Skin of body (tissue), 3 donors: ENCODE measurements at places on chromosomes 4 and X.

- DNase-seq: no peak
These were observed 598.5 kb upstream of the PITX2 start for GRCh38 chr4:111221371-111221770.

DNA sequence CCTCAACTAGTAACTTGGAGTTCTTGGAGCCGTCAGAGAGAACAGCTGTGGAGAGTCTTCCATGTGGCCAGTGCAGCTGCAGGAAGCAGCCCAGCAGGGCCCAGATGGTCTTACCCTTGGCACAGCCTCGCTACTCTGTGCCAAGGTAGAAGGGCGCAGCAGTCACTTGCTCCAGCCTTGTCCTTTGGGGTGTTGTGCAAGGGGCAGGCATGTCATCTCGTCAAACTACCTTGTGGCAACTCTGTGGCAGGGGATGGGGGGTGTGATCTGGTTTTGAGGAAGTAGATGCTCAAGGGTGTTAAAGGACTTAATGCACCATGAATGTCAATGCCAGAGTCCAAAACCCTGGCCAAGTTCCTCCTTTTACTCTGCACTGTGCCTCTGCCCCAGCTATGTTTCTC, 34.2 kb upstream of the TBC1D14 start:
- no peak for DNase-seq

GRCh38 chrX:24478509-24478908, 13.4 kb downstream of the PDK3 start:
- DNase-seq: no peak

DNA sequence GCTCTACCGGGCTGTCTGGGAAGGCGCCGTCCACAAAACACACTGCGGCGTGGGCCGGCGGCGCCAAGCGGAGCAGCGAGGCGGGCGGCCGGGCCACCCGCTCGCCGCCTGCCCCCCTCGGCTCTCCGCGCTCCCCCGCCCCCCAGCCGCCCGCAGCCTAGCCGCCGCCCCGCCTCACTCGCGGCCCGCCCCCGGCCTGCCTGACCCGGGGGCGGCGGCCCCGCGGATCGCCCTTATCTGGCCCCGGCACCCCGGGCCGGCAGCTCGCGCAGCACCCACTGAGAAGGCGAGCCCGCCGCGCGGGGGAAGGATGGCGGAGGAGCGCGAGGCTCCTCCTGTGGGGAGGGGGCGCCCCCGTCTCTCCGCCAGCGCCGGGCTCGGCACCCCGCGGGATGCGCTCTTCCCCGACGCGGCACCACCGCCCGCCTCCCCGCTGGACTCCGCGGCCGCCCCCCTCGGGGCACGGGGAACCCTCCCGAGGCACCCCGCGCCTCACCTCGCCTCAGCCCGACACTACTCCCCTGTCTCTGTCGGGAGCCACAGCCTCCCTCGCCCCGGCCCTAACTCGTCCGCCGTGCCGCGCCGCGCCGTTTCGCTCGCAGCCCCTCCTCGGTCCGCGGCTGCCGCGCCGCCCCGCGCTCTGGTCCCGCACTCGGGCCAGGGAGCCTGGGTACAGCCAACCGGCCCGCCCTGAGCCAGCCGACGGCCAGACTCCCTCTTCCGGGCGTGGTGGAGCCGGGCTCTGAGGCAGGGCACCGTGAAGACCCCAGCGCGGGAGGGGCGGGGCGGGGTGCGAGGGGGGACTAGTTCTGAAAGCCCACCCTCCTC, 566 bp downstream of the ATP11C start:
- DNase-seq: no peak

- DNase-seq: no peak
These were observed 29.1 kb downstream of the STAG2 start for GRCh38 chrX:123990602-123991001.

DNA sequence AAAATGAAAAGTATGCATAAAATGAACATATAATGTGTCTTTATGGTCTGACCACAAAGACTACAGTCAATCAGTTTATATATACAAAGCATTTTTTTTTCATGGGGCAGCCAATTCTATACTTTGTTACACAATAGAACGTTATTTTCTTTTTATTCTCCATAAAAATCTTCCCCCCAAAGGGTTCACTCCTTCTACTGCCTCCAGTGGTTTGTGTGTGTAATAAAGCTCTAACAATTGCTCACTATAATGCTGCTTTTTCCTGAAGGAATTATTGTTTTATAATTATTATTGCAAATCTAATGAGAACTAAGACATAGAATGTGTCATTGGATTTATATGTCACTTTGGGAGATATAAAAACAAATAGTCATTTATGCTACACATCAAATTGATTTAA, 664.1 kb upstream of the PABPC4L start:
- no peak for DNase-seq

- DNase-seq: no peak
These were observed 166.9 kb upstream of the KLF3 start for GRCh38 chr4:38497121-38497520.

- DNase-seq: peak; percentile 3
These were observed 63.4 kb downstream of the SCML2 start for GRCh38 chrX:18291006-18291545.

GRCh38 chrX:118420462-118420861, 74.6 kb downstream of the WDR44 start:
- DNase-seq: no peak

DNA sequence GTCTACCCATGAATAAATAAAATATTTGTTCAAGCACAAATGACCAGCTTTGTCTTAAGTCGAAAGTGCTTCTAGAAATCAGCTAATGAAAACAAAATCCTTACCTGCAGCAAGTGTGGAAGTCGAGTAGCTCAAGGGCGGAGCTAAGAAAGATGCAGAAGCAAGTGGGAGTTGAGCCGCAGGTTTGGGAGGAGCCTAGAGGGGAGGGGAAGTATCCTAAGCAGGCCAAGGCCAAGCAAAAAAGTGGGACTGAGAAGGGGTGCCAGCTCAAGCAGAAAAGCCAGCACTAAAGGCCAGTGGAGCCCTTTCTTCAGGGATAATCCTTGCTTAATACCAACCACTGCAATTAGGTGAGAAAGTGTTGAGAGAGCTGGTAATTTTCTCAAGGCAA, 60.8 kb downstream of the DLG3 start:
- no peak for DNase-seq

DNA sequence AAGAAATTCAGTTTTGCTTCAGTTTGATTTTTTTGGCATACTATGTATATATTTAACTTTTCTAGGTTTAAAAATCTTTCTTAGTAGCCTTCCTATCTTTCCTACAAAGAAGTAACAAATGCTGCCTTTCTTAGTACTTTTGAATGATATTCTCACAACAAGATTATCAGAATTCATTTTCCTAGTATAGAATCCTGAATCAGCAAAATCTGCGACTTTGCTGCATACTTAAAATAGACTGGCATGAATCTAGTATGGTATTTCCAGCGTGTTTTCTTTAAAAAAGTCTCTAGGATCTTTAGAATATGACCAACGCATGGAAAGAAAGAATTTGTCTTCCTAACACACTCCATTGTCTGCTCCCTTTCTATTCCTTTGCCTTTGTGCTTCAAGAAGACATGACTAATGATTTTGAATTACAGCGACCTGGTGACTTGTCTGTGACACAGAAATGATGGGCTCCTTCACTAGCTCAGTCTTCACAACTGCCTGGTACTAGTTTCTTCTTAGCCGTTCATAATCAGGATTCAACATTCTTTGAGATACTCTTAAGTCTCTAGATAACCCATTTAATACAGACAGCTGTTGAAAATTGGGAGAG, 349.8 kb downstream of the PPARGC1A start:
- no peak for DNase-seq

- DNase-seq: no peak
These were observed 24.9 kb upstream of the DCHS2 start for GRCh38 chr4:154516318-154517029.

DNA sequence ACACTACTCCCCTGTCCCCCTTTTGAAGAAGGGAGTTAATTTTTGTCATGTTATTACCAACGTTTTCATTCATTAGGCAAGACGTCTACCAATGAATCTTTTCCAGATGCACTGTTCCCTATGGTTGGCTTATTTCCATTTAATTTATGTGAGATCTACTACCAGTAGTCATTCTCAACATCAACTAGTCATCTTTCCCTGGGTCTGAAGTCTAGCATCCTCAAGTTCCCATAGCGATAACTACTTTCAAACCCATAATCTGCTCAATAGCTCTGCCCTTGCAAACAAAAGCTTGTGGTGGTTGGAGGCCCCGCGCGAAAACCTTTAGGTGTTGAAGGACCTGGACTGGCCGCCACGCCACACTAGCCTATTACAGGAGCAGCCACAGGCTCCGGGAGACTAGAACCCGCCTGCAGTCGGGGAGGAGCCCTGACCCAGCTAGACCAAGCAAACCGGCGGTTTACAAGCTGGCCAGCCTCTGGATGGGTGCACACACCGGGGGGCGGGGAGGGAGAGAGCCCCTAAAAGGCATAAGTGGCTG, 746 bp downstream of the PPAT start:
- DNase-seq: peak; percentile 20

DNA sequence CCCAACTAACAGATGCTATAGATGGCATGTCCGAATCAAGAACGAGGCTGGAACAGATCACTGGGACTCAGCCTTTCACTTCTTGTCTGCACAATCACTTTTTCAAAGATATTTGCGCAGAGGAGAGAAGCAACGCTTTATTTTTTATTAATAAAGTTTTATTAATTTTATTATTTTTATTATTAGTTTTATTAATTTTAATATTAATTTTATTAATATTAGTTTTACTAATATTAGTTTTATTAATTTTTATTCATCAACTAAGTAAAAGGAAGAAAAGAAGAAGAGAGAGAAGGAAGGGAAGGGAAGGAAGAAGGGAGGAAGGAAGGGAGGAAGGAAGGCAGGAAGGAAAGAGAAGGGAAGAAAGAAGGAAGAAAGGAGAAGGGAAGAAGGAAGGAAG, 236.4 kb upstream of the HHIP start:
- no peak for DNase-seq

GRCh38 chr4:169869490-169869889, 111.7 kb upstream of the HPF1 start:
- DNase-seq: no peak

- no peak for DNase-seq
These were observed 54.5 kb downstream of the TSPAN5 start for GRCh38 chr4:98603683-98604521.

GRCh38 chrX:70264784-70265183, 3.4 kb upstream of the ARR3 start:
- no peak for DNase-seq

GRCh38 chr4:145186729-145187128, 6.3 kb upstream of the OTUD4 start:
- DNase-seq: no peak

GRCh38 chr4:82799006-82799881, 648 bp upstream of the SCD5 start:
- no peak for DNase-seq

GRCh38 chr4:94695384-94695783, 62.4 kb upstream of the BMPR1B start:
- no peak for DNase-seq

GRCh38 chr4:83546786-83547185, 10.9 kb downstream of the GPAT3 start:
- DNase-seq: no peak

GRCh38 chr4:25449270-25449669, 72.2 kb downstream of the ANAPC4 start:
- no peak for DNase-seq

- no peak for DNase-seq
These were observed 29.4 kb downstream of the EVC2 start for GRCh38 chr4:5678977-5679376.

- no peak for DNase-seq
These were observed 27.5 kb upstream of the VBP1 start for GRCh38 chrX:155188786-155189185.

GRCh38 chr4:170336238-170336775, 246.6 kb upstream of the AADAT start:
- no peak for DNase-seq

DNA sequence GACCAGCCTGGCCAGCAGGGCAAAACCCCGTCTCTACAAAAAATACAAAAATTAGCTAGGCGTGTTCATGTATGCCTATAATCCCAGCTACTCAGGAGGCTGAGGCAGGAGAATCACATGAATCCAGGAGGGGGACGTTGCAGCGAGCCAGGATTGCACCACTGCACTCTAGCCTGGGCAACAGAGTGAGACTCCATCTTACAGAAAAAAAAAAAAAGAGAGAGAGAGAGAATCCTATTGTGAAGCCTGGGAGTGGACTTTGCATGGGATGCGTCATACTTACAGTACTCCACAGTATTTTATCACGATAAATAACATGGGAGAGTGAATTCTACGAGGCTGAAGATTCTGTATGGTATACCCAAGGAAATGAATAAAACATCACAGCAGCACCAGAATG, 139.6 kb downstream of the AASDH start:
- DNase-seq: no peak

DNA sequence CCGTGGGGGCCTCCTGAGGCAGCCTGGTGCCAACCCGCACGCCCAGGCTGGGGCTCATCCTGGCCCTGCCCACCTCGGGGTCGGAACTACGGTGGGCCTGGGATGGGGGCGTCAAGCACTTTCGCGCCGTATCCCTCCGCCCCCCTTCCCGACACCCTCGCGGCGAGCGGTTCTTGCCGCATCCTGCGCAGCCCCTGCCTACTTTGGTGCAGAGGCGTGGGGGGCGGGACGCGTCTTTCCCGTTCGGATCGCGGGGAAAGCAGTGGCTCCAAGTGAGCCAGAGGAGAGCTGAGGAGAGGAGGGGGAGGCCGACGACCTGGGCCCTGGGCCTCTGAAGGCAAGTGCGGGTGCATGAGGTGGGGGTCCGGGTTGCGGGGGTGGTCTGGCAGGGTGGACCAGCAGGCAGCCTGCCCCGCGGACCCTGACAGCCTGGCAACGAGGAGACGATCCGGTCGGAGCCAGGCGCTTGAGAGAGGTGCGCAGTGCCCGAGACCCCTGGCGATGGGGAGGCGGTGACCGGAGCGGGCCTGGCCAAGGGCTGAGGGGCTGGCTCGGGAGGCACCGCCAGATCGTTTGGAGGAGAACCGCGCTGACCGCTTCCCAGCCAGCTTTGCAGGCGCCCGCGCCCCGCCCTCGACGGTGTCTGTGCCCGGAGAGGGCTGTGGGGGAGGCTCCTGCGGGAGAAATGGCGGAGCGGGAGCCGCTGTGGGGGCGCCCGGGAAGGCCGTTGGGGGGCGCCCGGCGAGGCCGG, at the start of gene GPRASP2:
Gene GPRASP2 (plus strand): TSS at position 233 of the 751 bp plus-strand sequence. CDS start 2,422 bp downstream, outside the sequence.
- DNase-seq: peak; percentile 32

DNA sequence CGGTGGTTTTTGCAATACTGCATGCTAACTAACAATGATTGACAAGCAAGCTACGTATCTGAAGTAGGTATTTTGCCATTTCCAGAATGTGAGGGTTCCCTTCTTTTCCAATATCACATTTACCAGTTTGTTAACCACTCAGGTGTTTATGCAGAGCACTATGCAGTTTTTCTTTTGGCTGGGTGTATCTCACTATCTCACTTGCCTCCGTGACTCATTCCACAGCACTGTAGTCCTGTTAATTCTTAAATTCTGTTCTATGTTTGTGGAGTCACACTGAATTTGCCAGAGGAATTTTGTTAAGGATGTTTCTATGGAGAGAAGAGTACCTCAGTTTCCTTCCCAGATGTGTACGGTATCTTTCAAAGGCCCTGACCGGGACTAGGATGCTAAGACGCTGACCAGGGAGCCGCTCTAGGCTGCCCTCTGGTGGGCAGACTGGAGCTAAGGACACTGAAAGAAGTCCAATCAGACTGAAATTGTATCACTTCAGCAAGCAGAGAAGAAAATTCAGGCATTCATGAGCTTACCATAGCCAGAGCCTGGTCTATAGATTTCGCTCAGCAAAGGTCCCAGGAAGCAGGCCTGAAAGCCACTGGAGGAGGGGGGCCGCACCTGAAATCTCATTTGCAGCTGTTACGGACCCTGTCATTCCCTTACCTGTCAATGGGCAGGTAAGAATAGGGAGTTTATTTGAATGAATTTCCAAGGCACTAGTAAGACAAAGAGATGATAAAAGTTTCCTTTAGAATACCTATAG, 388.4 kb upstream of the SPOCK3 start:
- DNase-seq: no peak
